CD4-positive, alpha-beta T cell treated with Interleukin-6 at 100 ng/mL for 8 hours (primary cell): ENCODE measurements at places on chromosomes 4 and X.

DNA sequence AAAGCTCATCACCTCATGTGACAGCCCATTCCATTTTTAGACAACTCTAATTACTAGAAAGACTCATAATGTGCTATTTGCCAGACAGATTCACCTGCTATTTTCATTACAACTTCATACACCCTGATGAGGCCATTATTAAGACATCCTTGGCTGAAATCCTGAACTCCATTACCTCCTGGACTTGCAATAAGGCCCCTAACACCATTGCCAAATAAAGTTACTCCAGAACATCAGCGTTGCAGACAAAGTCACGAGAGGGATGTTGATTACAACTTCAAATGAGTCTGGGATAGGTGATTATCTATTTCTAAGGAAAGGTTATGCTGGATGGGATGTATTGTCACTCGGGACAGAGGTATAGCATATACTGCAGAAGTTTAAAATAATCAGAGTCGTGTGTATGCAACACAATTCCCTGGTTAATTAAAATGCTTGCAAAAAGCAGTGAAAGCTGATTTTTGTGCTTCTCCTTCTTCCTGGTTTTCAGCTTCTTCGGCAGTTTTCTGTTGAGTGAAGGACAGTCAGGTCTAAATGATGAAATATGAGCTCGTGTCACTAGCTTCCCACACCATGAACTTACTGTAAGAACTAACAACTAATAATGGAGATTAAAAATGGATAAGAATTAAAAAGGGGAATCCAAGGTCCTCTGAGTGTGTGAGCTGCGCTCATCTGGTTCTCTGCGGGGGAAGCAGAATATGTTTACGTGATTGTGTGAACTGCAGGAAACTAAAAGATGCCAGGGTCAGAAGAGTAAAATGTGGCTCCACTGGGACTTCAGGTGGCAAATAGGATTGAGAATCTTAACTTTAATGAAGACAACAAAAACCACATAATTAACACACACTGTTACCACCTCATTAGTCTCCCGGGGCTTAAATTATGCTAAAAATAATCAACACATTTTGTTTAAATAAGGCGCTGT is 17.6 kb upstream of the SOD3 start:
- DNase-seq = no peak

DNA sequence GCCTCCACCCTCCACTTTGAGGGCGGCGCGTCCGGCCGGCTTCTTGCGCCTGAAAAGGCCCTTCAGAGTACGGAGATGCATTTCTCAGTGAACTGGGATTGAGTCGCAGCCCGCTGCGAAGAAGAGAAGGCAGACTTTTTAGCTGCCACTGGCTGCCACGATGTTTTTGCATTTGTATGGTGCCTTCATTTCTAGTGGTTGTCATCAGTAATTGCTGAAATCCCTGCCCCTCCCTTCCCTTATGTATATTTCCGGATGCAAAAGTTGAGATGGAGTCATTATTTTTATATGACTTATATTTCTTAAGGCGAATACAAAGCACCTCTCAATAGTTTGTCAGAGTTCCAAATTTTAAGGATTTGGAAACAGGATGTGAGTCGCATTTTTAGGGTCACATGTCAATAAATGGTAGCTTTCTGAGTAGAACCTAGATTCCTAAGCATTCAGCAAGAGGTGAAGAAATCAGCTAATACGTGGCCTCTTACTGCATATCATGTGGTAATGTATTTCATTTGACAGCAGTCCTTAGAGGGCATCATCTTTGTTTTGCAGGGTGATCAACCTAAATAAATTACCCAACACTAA is 658 bp downstream of the ATP6AP2 start:
- DNase-seq = no peak

GRCh38 chr4:94537921-94538628 is 86.3 kb downstream of the PDLIM5 start:
- no peak for DNase-seq

GRCh38 chr4:173909294-173909693 is 374.2 kb downstream of the FBXO8 start:
- no peak for DNase-seq

DNA sequence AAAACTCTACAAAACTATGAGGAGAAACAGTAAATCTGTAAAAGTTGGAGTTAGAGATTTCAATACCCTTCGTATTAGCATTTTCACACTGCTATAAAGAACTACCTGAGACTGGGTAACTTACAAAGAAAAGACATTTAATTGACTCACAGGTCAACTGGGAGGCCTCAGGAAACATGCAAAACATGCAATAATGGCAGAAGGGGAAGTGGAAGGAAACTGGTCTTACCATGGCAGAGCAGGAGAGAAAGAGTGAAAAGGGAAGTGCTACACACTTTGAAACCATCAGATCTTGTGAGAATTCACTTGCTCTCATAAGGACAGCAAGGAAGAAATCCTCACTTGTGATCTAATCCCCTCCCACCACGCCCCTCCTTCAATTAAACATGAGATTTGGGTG is 949.9 kb downstream of the TECRL start:
- DNase-seq = no peak

DNA sequence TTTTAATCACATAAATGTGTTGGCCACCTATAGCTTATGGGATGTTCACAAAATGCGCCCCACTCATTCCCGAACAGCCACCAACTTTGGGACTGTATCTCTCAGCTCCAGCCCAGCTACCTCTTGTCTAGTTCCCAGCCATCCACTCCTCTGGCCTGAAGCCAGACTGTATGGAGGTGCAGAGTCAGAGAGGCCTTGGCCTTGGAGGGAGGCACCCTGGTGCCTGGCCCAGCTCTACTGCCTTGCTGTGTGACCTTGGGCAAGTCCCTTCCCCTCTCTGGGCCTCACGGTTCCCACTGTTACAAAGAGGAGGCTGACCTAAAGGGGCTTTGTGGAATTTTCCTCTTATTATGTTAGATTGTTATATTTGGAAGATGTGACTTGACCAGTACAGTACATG is 13.9 kb downstream of the MAMLD1 start:
- no peak for DNase-seq

DNA sequence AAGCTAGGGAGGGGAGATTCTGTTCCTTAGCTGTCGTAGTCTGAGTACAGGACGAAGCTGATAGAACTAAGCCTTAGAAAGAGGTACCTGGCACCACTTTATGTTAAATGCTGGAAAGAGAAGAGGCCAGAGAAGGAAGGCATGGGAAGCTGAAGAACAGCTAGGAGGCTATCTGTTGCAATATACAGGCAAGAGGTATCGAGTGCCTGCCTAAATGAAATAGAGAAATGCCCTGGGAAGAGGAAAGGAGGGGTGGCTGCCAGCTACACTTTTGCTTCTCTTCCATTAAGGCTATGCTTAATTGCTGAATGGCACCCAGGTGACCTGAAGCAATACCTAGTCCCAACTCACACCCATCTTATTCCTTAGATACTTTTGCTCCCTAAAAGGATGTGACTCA is 380.4 kb upstream of the FGF13 start:
- no peak for DNase-seq

DNA sequence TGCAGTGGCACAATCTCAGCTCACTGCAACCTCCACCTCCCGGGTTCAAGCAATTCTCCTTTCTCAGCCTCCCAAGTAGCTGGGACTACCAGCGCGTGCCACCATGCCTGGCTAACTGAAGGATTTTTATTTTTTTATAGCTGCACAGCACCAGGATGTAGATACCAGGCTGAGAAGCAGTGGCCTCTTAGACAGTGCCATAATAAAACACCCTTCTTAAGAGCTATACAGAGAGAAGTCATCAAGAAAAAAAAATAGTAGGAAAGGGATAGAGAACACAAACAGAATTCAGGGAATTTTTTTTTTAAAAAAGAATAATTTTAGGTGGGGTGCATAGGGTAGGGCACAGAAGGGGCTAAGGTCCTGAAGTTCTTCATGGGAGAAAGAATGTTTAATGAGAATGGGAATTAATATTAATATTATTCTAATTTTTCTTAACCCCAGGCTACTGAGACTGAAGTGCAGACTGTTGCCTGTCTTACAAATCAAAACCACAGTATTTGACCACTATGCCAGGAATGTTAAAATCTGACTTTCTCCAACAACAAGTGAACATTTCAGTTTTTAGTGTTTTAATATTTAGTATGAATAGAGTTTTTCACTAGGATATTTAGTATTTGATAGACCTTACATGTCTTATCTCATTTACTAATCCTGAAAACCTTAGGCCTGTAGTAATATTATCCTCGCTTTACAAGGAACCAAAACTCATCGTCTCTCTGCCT is 146.7 kb downstream of the KCNIP4 start:
- DNase-seq = no peak

GRCh38 chr4:187615972-187616371 is 379.6 kb upstream of the ZFP42 start:
- no peak for DNase-seq

GRCh38 chr4:100106982-100107381 is 83.3 kb downstream of the DDIT4L start:
- peak; percentile 3 for DNase-seq

- DNase-seq = no peak
Measured at GRCh38 chrX:77436682-77437081, 10.5 kb upstream of the FGF16 start.

DNA sequence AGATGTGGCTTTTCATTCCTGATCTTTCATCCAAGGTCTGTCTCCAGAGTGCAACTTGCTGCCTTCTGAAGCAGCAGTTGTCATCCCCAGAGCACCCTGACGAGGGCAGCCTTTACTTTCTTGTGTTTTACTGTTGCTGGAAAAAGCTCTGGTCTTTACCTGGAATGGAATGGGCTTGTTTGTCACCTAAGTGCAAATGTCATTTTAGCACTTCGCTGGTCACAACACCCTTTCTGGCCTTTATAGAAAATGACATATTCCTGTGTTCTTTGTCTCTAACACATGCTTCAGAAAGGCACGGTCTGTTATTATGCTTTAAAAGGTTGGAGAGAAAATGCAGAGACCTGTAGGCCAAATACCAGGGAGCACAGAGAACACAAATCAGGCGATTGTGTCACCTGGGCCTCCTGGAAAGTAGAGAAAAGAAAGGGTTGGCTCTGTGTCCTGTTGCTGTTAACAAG is 332.7 kb upstream of the IGFBP7 start:
- DNase-seq = no peak

DNA sequence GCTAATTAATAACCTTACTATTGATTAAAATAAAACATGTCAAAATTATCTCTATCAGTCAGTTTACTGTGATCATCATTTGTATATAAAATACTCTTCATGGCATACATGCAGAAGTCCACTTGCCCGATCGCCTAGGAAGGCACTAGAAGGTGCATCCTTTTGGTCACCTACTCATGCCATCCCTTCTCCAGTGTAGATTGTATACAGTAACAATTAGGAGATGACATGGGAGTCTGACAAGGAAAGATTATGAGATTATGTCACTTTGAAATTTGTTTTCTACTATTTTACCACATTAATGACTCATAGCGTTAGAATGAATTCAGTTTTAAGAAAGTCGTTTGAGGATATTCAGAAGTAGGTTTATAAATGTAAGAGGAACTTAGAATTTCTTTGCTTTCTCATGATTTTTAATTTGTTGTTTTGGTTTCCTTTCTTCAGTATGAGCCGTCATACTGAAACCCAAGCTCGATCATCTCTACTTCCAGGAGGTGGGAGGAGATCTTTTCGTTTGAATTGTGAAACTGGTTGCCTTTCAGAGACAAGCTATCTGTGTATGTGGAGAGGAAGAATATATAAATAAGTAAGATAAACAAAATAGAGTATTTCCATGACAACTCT is 51.1 kb upstream of the UNC5C start:
- DNase-seq = no peak
